ENCODE measurements at places on chromosomes 16 and 17. TPM values are rescaled to one million over a fixed set of nuclear protein-coding genes. Genes with fewer than 3 reads are reported as not detected.

DNA sequence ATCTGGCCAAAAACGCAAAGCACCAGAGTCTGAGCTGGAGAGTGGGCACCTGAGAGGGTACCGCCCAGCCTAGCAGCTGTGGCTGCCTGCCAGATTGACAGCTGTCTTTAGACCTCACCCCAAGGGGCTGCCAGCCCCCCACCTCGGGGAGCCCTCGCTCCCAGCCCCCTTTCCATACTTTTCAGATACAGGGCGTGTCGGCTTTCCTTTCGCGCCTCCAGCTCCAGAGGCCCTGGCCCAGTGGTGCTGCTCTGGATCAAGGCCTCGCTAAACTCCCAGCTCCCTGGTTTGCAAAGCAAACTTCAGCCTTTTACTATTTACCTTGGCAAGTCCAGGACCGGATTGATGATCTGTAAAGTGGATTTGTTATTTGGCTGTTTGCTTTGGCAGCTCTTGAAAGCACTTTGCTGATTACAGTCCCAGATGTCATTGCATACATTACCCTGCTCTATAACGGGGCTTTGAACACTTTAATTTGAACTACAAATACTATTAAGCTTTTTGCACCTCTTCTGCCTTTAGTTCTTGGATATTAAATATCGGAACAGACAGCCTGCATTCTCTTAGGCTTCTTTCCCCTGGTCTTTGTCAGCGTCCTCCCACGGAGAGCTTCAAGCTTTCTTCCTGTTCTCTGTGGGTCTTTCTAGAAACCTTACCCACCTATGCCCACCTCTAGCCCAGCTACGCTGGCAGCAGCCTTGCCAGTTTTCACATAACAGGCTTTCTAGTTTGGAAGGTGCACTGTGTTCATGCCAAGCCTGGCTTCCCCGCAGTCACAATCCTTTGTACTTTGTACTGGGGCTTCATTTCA lies 63.6 kb upstream of the TBX2 start:
- 0 out of 2 replicates have a peak, but pooled peaks cover 3% of the 10 kb centered on the region for H3K4me1 ChIP-seq
- H3K36me3 ChIP-seq = no peaks in the 10 kb centered on the region
- H3K4me3 ChIP-seq = no peak overlapping the region
- H3K27ac ChIP-seq = no peak overlapping the region
- no peak for DNase-seq

- H3K27me3 ChIP-seq = no peaks in the 10 kb centered on the region
- H3K4me1 ChIP-seq = peaks cover 11% of the 10 kb centered on the region
- H3K36me3 ChIP-seq = no peaks in the 10 kb centered on the region
- no peak overlapping the region for H3K4me3 ChIP-seq
- H3K27ac ChIP-seq = no peak overlapping the region
- no peak for DNase-seq
Observed at GRCh38 chr16:19329932-19330331, 44.4 kb downstream of the CLEC19A start.

GRCh38 chr17:54754560-54754959 lies 146.1 kb upstream of the TOM1L1 start:
- DNase-seq = peak; percentile 55
- H3K4me3 ChIP-seq = no peak overlapping the region
- H3K36me3 ChIP-seq = no peaks in the 10 kb centered on the region

DNA sequence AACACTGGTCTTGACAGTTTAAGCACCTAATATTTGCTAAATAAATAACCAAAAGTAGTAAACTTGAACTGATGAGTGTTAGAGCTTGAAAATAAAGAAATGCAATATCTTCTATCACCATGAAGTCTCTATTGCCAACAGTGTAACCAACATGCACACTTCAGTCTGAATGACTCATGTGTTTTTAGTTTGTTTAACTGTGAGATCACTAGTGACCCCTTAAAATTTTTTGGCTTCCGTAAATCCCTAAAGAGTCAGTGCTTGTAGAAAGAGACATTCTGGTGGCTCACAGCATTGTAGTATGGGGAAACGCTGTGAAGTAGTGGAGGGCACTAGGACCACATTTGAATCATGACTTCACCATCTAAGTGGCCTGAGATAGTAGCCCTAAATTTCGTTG lies 341.1 kb downstream of the PMP22 start:
- no peaks in the 10 kb centered on the region for H3K27me3 ChIP-seq
- H3K27ac ChIP-seq = no peak overlapping the region
- no peaks in the 10 kb centered on the region for H3K36me3 ChIP-seq

- no peaks in the 10 kb centered on the region for H3K4me1 ChIP-seq
- H3K27ac ChIP-seq = no peak overlapping the region
- H3K27me3 ChIP-seq = no peaks in the 10 kb centered on the region
- no peaks in the 10 kb centered on the region for H3K36me3 ChIP-seq
- H3K4me3 ChIP-seq = no peak overlapping the region
Observed at GRCh38 chr16:57615813-57616212, 12.6 kb upstream of the ADGRG1 start.

The ACSF2 gene
- total RNA-seq = 12.8 TPM

All from GM23338 (cell line).